ENCODE measurements at places on chromosomes 13 and 19. TPM values are rescaled to one million over a fixed set of nuclear protein-coding genes. Genes with fewer than 3 reads are reported as not detected.

GRCh38 chr13:109154546-109154945, 525.1 kb downstream of the MYO16 start:
- no peak for DNase-seq

The ZNF541 gene
- polyA plus RNA-seq = 0.15 TPM

- DNase-seq = no peak
Measured at GRCh38 chr19:50850738-50851137, 4.0 kb upstream of the KLK3 start.

- no peak for DNase-seq
Measured at GRCh38 chr13:24619282-24619681, 60.9 kb upstream of the ATP12A start.

DNA sequence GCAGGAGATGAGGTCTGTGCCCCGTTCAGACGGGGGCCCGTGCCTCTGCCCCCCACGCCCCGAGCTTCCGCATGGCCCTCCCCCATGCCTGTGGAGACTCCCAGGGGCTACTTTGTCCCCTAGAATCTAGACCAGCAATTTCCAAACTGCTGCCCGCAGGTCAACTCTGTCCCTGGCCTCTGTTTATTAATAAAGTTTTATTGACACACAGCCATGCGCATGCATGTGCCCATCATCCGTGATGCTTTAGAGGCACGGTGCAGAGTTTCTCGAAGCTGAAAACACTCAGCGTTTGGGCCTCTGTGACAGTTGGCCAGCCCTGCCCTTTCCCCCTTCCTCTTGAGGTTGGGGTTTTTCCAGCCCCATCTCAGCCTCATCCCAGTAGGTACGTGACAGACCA, 140.0 kb downstream of the KDM4B start:
- no peak for DNase-seq

DNA sequence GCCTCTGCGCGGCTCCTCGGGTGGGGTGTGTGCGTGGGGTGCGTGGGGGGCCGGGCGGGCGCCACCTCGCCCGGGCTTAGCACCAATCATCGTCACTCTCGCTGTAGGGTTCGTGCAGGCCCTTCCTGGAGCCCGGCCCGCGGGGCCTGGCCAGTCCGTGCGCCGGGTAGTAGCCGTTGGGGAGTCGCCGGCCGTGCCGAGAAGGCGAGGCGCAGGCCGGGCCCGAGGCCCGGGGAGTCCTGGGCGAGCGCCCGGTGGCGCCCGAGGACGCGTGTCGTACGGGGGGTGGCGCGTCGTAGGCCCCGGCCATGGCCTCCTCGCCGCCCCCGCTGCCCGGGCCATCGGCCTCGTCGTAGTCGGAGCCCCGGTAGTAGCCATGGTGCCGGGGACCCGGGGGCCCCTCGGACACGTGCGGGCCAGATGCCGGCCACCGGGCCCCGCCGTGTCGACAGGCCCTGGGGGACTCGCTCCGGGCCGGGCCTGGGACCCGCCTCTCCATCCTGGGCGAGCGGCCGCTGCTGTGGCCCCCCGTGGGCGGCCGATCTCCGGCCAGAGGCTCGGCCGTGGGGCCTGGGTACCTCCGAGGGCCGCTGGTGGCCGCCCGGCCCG, 57.1 kb downstream of the IER2 start:
- peak; percentile 13 for DNase-seq

The ZIC5 gene
- polyA plus RNA-seq = not detected

- no peak for DNase-seq
Measured at GRCh38 chr19:16576690-16577530, 4.7 kb upstream of the SLC35E1 start.

GRCh38 chr19:54473071-54473891, at the start of gene CDC42EP5:
Gene CDC42EP5, minus strand, starts transcription at chr19:54473296. Its CDS starts 7,749 bp downstream, at chr19:54465547.
- peak; percentile 88 for DNase-seq

The LILRB5 gene
- polyA plus RNA-seq = not detected

DNA sequence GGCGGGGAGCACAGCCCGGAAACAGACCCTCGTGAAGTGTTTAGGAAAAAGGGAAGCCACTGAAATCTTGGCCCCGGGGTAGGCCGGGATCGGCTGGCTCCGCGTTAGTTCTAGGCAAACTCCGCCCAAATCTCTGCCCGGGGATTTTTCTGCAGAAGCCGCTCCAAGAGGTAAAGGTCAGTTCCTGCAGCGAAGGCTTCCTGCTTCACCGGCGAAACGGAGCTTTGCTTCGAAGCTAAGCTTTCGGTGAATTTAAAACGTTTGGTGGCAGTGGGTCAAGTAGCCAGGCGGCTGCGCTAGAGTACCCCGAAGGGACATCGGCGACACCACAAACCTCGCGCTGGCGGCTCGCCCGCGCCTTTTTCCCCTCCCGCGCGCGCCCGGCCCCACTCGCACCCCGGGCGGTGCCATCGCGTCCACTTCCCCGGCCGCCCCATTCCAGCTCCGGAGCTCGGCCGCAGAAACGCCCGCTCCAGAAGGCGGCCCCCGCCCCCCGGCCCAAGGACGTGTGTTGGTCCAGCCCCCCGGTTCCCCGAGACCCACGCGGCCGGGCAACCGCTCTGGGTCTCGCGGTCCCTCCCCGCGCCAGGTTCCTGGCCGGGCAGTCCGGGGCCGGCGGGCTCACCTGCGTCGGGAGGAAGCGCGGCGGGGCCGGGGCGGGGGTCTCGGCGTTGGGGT, 441 bp downstream of the GJB2 start:
- DNase-seq = peak; percentile 41
